CD4-positive, alpha-beta T cell (primary cell): ENCODE measurements at places on chromosomes 4 and X. TPM values are rescaled to one million over a fixed set of nuclear protein-coding genes. Genes with fewer than 3 reads are reported as not detected.
A peak's percentile ranks its signal among the peaks of the same experiment; 100 is the strongest.

The MAGEB1 gene
- total RNA-seq: not detected

DNA sequence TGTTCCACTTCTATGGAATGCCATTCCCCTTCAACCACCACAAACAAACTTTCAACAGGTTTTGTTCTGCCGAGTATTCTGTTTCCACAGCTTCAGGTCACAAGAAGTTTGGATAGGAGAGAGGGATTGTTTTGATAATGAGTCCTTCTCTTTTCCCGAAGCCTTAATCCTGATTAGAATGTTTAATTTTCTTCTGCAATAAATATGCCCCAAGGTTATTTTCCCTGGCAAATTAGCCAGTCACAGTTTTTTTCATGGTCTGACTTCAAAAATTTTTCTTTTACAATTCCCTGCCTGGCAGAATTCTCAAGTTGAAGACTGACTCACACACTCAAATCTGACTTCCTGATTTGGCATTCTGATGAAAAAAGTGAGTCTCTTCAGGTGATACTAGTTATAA is 33.1 kb upstream of the EDNRA start:
- no peaks in the 10 kb centered on the region for H3K4me1 ChIP-seq
- no peak for DNase-seq
- no peak overlapping the region for H3K27ac ChIP-seq
- H3K4me3 ChIP-seq: no peak overlapping the region
- H3K27me3 ChIP-seq: no peaks in the 10 kb centered on the region
- H3K36me3 ChIP-seq: no peaks in the 10 kb centered on the region

- no peak overlapping the region for H3K4me3 ChIP-seq
- H3K36me3 ChIP-seq: no peaks in the 10 kb centered on the region
- no peak overlapping the region for H3K27ac ChIP-seq
- H3K4me1 ChIP-seq: no peaks in the 10 kb centered on the region
These were observed 169.9 kb upstream of the AADAT start for GRCh38 chr4:170259631-170260153.

DNA sequence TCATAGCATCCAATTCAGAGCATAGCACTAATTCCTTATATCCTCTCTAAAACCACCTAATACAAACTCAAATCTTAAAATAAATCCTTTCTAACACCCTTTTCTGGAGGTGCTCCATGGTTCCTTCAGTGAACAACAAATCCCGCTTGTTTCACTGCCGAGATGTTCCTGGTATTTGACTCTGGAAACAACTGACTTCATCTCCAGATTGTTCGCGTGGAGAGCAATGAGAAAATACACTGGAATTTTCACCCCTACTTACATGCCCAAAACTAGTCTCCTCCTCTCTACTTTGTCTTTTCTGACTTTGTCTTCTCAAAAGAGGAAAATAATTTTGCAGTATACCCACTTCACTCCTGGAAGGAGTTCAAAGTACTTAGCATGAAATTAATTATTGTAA is 129.0 kb downstream of the PLS3 start:
- no peak for DNase-seq
- H3K27ac ChIP-seq: no peak overlapping the region
- H3K27me3 ChIP-seq: no peaks in the 10 kb centered on the region
- no peak overlapping the region for H3K4me3 ChIP-seq
- H3K4me1 ChIP-seq: no peaks in the 10 kb centered on the region

The KLKB1 gene
- total RNA-seq: 1.2 TPM

GRCh38 chrX:39841604-39842003 is 256.2 kb downstream of the BCOR start:
- H3K36me3 ChIP-seq: no peaks in the 10 kb centered on the region
- no peak overlapping the region for H3K4me3 ChIP-seq
- H3K27me3 ChIP-seq: no peaks in the 10 kb centered on the region
- no peak overlapping the region for H3K27ac ChIP-seq
- no peaks in the 10 kb centered on the region for H3K4me1 ChIP-seq

- H3K4me3 ChIP-seq: no peak overlapping the region
- H3K27ac ChIP-seq: no peak overlapping the region
- H3K4me1 ChIP-seq: no peaks in the 10 kb centered on the region
- no peaks in the 10 kb centered on the region for H3K36me3 ChIP-seq
- H3K27me3 ChIP-seq: peaks cover 6% of the 10 kb centered on the region
- no peak for DNase-seq
These were observed 17.5 kb downstream of the VEGFD start for GRCh38 chrX:15366506-15367352.

The CYSLTR1 gene
- total RNA-seq: 6.6 TPM

GRCh38 chr4:18388039-18388438 is 366.5 kb upstream of the LCORL start:
- H3K4me3 ChIP-seq: no peak overlapping the region
- H3K36me3 ChIP-seq: no peaks in the 10 kb centered on the region
- no peaks in the 10 kb centered on the region for H3K4me1 ChIP-seq
- no peaks in the 10 kb centered on the region for H3K27me3 ChIP-seq
- no peak for DNase-seq
- no peak overlapping the region for H3K27ac ChIP-seq

DNA sequence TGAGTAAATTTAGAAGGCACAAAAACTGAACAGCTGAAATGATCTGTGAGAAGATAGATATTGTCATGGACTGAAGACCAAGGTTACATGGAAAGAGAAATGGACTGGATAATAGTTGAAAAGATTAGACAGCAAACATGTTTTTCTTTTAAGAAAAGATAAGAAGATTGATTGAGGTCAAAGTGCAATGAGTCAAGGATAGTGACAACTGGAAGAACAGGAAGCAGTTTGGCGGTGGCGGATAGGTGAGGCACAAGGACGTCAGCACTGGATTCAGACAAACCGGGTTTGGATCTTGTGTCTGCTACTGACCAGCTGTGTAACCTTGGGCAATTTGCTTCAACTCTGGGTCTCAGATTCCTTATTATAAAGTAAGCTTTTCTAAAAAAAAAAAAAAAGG is 2.0 kb upstream of the HPGD start:
- peak; percentile 6 for DNase-seq
- peaks cover 19% of the 10 kb centered on the region for H3K27me3 ChIP-seq
- H3K27ac ChIP-seq: no peak overlapping the region
- no peak overlapping the region for H3K4me3 ChIP-seq

DNA sequence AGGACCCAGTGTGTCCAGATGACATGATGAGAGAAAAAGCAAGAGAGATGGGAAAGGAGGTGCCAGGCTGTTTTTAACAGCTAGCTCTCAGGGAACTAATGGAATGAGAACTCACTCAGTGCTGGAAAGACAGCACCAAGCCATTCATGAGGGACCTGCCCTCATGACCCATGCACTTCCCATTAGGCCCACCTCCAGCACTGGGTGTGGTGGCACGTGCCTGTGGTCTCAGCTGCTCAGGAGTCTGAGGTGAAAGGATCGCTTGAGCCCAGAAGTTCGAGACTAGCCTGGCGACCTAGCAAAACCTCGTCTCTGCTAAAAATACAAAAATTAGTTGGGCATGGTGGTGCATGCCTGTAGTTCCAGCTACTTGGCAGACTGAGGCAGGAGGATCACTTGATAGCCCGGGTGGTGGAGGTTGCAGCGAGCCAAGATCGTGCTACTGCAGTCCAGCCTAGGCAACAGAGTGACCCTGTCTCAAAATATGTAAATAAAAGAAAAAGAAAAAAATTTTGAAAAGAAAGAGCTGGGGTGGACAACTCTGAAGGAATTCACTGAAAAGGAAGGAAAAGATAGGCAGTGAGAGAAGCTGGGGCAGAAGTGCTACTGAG is 50.9 kb downstream of the FAM193A start:
- H3K27me3 ChIP-seq: no peaks in the 10 kb centered on the region
- no peaks in the 10 kb centered on the region for H3K36me3 ChIP-seq
- peaks cover 47% of the 10 kb centered on the region for H3K4me1 ChIP-seq
- H3K27ac ChIP-seq: no peak overlapping the region

- H3K36me3 ChIP-seq: peaks cover 8% of the 10 kb centered on the region
- H3K27me3 ChIP-seq: no peaks in the 10 kb centered on the region
- no peaks in the 10 kb centered on the region for H3K4me1 ChIP-seq
These were observed 36.1 kb downstream of the ZBTB49 start for GRCh38 chr4:4326166-4326565.

DNA sequence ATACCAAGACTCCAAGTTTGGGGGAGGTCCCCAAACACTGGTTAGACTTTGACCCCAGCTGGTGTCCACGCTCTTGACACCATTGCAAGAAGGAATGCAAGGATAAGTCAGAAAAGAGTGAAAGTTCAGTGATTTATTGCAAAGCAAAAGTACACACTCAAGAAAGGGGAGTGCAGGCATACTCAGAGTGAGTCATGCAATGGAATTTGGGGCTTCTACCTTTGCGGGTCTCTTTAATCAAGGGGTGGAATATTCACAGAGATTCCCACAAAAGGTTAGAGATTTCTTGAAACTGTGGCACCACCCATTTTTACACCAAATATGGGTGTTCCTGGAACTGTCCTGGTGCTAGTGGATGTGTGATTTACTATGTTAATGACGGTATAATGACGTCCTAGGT is 5.2 kb upstream of the SMIM10L2A start:
- no peaks in the 10 kb centered on the region for H3K4me1 ChIP-seq
- DNase-seq: no peak
- no peak overlapping the region for H3K27ac ChIP-seq
- no peaks in the 10 kb centered on the region for H3K27me3 ChIP-seq

- DNase-seq: no peak
- peaks cover 42% of the 10 kb centered on the region for H3K36me3 ChIP-seq
- no peaks in the 10 kb centered on the region for H3K27me3 ChIP-seq
- peaks cover 40% of the 10 kb centered on the region for H3K4me1 ChIP-seq
- no peak overlapping the region for H3K4me3 ChIP-seq
These were observed 1.7 kb downstream of the ARAF start for GRCh38 chrX:47562615-47563243.

The ANTXR2 gene
- 15.3 TPM for total RNA-seq

GRCh38 chr4:171817026-171817425 is 3.8 kb downstream of the GALNTL6 start:
- no peaks in the 10 kb centered on the region for H3K4me1 ChIP-seq
- no peak overlapping the region for H3K27ac ChIP-seq
- H3K36me3 ChIP-seq: no peaks in the 10 kb centered on the region
- peaks cover 21% of the 10 kb centered on the region for H3K27me3 ChIP-seq
- no peak overlapping the region for H3K4me3 ChIP-seq

- H3K4me1 ChIP-seq: no peaks in the 10 kb centered on the region
- no peak for DNase-seq
- H3K27ac ChIP-seq: no peak overlapping the region
- no peaks in the 10 kb centered on the region for H3K36me3 ChIP-seq
- H3K4me3 ChIP-seq: no peak overlapping the region
These were observed 168.2 kb downstream of the C4orf33 start for GRCh38 chr4:129264008-129264657.

DNA sequence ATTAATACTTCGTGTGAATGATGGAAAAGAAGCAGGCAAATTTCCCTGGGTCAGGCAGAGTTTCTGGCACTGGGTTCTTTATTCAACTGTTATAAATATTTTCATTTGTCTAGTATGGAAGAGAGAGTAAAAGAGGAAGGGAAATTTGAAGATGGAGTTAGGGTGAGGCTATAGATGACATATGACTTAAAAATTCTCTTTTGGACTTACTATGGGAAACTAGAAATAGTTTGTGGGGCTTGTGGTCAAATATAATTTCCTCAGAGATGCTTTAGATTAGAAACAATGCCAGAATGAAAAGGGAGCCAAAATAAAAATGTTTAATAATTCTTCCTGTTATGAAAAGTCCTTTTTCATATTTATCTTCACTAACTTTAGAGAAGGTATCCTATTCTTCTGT is 103.2 kb downstream of the GC start:
- no peaks in the 10 kb centered on the region for H3K36me3 ChIP-seq
- no peaks in the 10 kb centered on the region for H3K27me3 ChIP-seq
- H3K4me3 ChIP-seq: no peak overlapping the region
- DNase-seq: no peak
- no peak overlapping the region for H3K27ac ChIP-seq

- H3K27ac ChIP-seq: no peak overlapping the region
- H3K36me3 ChIP-seq: no peaks in the 10 kb centered on the region
- peaks cover 10% of the 10 kb centered on the region for H3K4me1 ChIP-seq
- H3K4me3 ChIP-seq: peak overlapping the region; percentile 38
These were observed 590 bp downstream of the ARHGEF9 start for GRCh38 chrX:63784346-63784901.

The DDX53 gene
- total RNA-seq: not detected

The IL21 gene
- 0.08 TPM for total RNA-seq

GRCh38 chr4:8912089-8912455 is 40.4 kb upstream of the HMX1 start:
- H3K27ac ChIP-seq: no peak overlapping the region
- no peak overlapping the region for H3K4me3 ChIP-seq
- H3K27me3 ChIP-seq: no peaks in the 10 kb centered on the region
- no peak for DNase-seq
- no peaks in the 10 kb centered on the region for H3K4me1 ChIP-seq
- H3K36me3 ChIP-seq: no peaks in the 10 kb centered on the region

The SPANXB1 gene
- total RNA-seq: not detected

The ANKRD37 gene
- 11.6 TPM for total RNA-seq

GRCh38 chr4:145545538-145546174 is 64.0 kb downstream of the SMAD1 start:
- no peaks in the 10 kb centered on the region for H3K36me3 ChIP-seq
- no peak overlapping the region for H3K4me3 ChIP-seq
- no peaks in the 10 kb centered on the region for H3K27me3 ChIP-seq
- no peak overlapping the region for H3K27ac ChIP-seq
- no peak for DNase-seq

The MAB21L2 gene
- total RNA-seq: not detected

DNA sequence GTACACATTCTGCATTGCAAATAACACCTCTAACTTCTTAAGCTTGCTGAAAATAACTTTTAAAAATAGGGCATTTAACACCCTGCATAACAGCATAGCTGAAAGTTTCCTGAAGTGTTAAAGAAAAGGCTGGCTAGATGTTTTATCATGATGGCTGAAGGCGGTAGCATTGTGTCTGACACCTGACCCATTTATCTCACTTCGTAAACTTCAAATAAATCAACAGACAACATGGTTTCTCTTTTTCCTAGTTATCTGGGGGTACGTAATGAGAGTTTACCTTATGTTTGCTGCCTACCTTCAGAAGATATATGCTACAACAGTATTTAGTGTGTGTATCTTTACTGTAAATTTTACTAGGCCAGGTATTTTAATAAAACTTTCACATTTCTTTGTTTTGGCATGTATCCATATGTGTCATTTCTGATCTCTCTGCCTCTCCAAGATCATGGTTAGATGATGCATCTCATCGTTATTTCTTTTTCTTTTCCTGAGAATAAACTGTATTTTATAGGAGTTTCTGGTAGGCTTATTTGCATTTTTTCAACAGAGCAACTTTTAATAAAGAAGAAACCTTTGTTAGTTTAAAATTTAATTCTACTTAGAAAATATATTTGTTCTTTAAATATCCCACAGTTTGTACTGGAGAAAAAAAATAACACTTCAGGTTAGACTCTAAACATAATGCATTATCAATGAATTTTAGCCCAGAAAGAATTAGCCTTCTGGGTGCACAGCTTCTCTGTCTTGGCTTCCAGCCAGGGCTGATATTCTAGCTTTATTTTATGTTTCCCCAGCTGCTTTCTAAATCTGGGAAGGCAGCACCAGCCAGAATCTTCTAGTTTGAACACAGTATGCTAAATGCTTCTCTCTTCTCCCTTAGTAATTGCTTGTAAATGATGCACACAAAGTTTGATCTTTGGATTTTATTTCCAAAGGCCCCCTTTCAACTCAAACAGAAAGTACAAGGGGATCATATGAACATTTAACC is 2.9 kb downstream of the NDST4 start:
- H3K4me3 ChIP-seq: no peak overlapping the region
- no peaks in the 10 kb centered on the region for H3K36me3 ChIP-seq
- H3K27ac ChIP-seq: no peak overlapping the region
- H3K27me3 ChIP-seq: no peaks in the 10 kb centered on the region

The PDE6B gene
- total RNA-seq: 11.4 TPM

The SPANXN4 gene
- not detected for total RNA-seq

- peaks cover 3% of the 10 kb centered on the region for H3K27me3 ChIP-seq
- no peaks in the 10 kb centered on the region for H3K36me3 ChIP-seq
- no peaks in the 10 kb centered on the region for H3K4me1 ChIP-seq
- H3K4me3 ChIP-seq: no peak overlapping the region
- no peak for DNase-seq
These were observed 68.7 kb downstream of the MEPE start for GRCh38 chr4:87901422-87901992.

GRCh38 chr4:14924812-14925344 is 77.4 kb upstream of the CPEB2 start:
- no peak overlapping the region for H3K27ac ChIP-seq
- no peaks in the 10 kb centered on the region for H3K27me3 ChIP-seq
